ENCODE measurements at places on chromosomes 12 and 14.
A peak's percentile ranks its signal among the peaks of the same experiment; 100 is the strongest.

GRCh38 chr14:29668201-29668600, 259.4 kb downstream of the PRKD1 start:
- no peak for DNase-seq

DNA sequence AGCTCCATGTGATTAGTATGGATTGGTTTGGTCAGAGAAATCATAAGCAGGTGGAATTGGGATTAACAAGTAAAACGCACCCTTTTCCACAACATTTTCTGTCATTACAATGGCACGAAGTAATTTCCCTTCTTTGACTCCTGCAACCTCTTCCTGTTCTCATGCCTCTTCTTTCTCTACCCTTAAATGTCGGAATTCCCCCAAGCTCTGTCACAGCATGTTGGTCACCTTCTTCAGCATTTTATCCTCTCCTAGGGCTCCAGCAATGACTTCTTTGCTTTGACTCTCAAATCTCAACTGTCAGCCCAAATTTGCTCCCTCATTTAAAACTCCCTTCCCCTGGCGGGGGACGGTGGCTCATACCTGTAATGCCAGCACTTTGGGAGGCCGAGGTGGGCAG, 5.3 kb upstream of the GRIP1 start:
- DNase-seq: no peak

GRCh38 chr14:35747379-35747778, 61.7 kb downstream of the RALGAPA1 start:
- no peak for DNase-seq

DNA sequence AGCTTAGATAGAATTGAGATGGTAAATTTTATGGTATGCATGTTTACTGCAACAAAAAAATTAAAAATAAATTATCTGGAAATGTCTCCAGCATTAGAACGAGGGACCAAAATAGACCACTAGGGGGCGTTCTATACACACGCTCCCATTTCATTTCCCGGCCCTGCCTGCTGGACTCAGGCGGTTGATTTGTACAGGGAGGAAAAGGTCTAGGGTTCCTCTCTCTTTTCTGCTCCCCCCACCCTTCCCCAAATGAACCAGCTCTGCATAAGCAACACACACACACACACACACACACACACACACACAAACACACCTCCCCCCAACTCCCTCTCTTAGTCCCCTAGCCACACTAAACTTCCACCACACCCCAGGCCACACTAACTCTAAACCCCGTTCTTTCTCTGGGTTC, 7.8 kb upstream of the DTX1 start:
- DNase-seq: peak; percentile 25

DNA sequence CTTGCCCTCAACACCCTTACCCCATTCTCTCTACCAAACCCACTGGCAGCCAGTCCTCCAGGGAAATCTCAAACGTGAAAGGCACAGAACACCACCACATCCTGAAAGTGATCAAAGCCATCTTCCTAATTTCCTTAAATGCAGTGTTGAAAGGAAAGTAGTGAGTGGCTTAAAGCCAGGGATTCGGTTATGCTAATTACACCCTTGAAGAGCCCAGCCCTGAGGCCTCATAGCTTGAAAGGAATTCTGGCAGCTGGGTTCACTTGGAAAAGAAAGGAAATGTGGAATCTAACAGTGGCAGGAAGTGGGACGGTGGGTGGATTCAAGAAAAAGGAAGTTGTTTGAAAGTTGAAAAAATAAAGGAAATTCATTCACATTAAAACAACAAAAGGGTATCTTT, 73.0 kb upstream of the FICD start:
- no peak for DNase-seq

DNA sequence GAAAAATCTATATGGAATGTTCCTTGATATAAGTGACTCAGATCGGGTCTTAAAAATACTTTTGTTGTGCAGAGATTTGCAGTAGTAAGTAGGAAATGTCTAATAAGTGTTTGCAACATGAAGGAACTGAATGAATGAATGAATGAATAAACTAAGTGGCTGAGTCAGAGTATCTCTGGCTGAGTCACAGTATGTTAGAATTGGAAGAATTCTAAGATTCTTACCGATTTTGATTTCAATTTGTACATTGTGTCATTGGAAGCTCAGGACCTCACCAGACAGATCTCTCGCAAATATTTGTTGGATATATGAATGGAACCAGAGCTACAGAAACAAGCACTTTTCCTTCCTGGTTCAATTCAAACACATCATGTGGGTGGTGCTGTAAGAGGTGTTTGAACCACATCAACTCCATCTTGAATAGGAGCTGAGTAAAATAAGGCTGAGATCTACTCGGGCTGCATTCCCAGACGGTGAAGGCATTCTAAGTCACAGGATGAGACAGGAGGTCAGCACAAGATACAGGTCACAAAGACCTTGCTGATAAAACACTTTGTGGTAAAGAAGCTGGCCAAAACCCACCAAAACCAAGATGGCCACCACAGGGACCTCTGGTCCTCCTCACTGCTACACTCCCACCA, 123.9 kb upstream of the FOXN3 start:
- no peak for DNase-seq

DNA sequence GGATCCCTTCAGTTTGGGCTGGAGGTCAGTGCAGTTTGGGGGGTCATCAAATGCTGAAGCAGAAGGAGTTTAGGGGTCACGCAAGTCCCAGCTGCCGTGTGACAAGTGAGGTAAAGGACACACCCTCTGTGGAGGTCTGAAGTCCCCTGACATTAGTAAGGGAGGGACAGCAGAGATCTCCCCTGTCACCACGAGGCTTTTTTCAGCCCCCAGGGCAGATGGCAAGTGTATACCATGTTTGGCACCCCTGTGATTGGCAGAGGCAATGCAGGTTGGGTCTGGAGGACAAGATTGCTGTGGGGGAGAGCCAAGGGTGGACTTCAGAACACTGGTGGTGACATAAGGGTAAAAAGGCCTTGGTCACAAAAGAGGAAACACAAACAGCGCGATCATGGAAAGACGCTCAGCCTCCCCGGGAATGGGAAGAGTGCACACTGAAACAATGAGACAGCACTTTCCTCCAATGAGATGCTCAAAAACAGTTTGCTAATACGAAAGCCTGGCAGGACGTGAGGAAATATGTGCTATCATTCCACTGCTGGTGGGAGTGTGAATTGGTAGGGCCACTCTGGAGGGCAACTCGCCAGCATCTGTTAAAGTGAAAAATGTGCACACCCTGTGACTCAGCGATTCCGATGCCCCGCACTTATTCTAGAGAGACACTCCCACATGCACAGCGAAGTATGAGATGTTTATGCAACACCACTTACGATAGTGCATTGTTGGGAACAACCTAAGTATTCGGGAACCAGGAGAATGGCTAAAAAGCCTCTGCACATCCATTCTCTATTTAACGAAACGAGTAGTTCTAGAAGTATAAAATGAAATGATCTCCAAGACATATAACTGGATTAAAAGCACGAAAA, 14.4 kb upstream of the CD27 start:
- DNase-seq: peak; percentile 8

DNA sequence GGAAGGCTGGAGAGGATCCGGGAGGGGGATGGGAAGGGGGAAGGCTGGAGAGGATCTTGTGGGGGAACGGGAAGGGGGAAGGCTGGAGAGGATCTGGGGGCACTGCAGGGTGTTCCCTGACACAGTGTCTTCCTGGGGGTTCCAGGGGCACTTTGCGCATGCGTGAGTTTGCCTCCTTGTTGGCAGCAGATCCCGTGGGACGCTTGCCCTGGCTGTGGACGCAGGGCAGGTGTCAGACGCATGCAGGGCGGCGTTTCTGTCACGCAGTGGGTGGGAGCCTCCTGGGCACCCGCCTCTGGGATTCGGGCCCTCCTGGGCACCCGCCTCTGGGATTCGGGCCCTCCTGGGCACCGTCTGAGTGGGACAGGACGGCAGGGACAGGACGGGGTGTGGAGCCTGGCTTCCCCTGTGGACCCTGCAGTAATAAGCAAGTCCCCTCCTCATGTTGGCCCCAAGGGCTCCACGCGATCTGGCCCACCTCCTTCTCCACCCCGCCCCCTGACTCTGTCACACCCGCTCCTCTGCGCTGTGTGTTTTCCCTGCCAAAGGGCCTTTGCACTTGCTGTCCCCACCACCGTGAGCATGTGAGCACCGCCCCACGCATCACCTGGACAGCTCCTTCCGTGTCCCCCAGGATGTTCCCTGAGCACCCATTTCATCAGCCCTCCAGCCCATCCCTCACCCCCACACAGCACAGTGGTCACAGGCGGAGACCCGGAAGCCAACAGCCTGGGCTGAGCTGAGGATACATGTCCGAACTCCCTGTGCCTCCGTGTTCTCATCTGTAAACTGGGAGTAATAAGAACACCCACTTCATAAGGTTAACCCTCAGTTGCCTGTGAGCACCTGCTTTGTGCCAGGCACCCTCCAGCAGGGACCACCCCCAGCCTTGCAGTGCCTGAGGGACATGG, 4.4 kb downstream of the MMP17 start:
- peak; percentile 35 for DNase-seq

DNA sequence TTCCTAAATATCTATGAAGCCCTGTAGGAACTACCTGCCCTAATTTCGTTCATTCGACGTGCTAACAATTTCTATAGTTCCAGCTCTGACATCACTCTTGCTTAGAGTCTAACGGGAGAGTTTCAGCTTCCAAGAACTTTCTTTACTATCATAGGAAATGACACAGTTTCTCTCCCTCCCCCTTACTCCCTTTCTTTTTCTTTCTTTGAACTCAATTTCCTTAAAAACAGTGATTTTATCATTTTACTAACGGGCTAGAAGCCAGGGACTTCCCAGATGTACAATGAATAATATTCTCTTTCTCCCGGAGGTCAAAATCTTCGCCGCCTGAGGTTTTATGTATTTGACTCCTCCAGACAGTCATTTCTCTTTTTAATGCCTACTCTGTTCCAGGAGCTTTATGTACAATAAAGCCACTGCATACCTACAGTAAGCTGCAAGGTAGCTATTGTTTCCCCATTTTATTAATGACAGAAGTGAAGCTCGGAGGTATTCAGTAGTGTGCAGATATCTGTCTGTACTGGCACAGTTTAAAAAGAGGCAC, 15.7 kb downstream of the SMCO2 start:
- no peak for DNase-seq

DNA sequence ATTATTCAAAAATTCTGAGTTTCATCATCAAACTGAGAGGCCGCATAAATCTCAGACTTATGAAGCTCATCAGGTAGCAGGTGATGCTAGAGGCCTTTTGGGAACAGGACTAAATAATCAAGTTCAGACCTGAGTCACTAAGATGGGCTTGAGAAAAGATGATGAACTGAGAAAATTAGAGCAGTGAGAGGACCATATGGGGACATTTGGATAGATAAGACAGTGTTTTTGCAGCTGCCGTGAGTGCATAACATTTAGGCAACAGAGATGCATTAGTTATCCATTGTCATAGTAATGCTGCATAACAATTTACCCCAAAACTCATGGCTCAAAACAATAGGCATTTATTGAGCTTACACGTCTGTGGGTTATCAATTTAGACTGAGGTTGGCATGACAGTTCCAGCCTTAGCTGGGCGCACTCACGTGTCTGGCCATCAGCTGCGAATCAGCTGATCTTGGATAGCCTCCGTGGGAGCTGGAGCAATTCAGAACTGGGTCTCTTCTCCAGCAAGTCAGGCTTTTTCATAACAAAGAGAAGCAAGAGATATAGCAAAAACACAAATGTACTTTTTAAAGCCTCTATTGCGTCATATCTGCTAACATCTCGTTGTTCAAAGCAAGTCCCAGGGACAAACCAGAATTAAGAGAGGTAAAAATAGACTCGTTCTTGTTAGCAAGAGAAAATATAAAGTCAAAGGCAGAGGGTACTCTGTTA, 72.8 kb downstream of the CAPZA3 start:
- DNase-seq: no peak

DNA sequence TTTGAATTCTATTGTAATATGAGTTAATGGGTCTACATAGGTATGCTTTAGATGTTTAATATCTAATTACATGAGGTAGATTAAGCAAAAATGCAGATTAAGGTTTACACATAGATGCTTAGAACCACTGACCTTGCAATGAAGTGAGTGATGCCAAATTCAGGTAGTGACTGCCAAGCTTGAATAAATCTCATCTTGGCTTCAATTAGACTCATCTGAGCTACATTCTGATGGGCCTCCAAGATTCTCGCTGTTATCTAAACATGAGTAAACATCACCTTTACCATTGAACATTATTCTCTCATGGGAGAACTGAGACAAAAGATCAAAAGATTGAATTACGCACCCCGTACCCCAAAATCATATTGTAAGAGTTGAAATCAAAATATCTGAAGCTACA, 68.8 kb upstream of the GNPNAT1 start:
- DNase-seq: no peak

- DNase-seq: no peak
Observed at GRCh38 chr14:90484291-90484690, 87.5 kb downstream of the CALM1 start.

GRCh38 chr14:20787025-20787424, 6.0 kb downstream of the RNASE6 start:
- DNase-seq: no peak

DNA sequence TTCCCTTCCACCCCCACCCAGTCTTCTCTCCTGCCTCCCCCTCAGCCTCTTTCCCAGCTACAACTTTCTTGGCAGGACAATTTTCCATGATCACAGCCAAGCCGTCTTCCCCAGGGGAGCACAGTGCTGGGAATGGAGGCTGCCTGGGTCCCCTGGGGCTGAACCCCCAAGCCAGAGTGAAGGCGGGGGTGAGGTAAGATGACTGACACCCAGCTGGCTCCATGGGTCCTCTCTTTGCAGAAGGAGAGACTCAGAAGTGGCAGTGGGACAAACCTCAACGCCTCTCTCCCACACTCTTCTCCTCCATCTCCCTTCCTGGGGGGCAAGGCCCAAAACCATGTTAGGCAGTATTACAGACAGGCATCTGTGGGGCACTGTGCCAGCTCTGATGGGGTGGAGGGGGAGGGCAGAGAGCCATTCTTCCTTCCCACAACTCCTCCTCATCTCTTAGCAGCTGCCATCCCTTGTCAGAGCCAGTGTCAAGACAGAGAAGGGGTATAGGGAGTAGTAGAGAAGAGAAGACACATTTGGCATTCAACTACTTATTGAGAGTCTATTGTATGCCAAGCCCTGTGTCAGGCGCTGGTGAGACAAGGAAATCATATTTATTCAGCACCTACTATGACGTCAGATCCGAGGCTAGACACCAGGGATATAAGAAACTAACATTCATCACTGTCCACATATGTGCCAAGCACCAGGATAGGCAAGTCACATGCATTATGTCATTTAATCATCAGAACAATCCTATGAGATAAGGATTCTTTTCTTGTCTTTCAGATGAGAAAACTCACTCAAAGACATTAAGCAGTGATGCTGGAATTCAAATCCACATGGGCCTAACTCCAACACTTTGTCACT, 3.6 kb downstream of the ITGA7 start:
- peak; percentile 20 for DNase-seq
